ENCODE measurements at places on chromosomes 13 and 19. TPM values are rescaled to one million over a fixed set of nuclear protein-coding genes. Genes with fewer than 3 reads are reported as not detected.

ZFR2 gene
- polyA plus RNA-seq: 0.75 TPM

EDNRB gene
- polyA plus RNA-seq: 7.2 TPM

KLK8 gene
- polyA plus RNA-seq: not detected

PALM3 gene
- 28.2 TPM for polyA plus RNA-seq

DNA sequence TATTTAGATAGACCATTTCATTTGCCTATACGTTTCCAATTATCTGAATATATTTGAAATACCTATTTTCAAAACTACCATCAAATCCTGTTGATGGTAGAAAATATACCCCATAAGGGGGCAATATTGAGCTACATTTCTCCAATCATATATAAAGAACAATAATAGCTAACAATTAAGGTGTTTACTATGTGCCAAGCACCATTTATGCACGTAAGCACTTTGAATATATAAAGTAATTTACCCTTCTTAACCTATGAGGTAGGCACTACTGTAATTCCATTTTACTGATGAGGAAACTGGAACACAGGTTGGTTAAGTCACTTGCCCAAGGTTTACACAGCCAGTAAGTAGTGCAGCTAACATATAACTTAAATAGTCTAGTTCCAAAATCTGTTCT is 79.2 kb downstream of the UBL3 start:
- DNase-seq: peak; percentile 56

DNA sequence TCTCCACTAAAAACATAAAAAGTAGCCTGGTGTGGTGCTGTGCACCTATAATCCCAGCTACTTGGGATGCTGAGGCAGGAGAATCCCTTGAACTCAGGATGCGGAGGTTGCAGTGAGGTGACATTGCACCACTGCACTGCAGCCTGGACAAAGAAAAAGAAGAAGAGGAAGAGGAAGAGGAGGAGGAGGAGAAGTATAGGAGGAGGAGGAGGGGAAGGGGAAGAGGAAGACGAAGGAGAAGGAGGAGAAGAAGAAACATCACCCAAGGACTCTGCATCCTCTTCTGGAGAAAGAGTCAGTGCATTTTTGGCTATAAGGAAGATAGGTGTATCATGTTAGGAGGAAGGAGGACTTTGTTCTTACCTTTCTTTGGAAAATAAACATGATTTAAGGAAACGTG is 13.0 kb upstream of the FPR3 start:
- DNase-seq: no peak

- DNase-seq: no peak
Measured at GRCh38 chr13:111318386-111318785, 2.1 kb upstream of the TEX29 start.

DNA sequence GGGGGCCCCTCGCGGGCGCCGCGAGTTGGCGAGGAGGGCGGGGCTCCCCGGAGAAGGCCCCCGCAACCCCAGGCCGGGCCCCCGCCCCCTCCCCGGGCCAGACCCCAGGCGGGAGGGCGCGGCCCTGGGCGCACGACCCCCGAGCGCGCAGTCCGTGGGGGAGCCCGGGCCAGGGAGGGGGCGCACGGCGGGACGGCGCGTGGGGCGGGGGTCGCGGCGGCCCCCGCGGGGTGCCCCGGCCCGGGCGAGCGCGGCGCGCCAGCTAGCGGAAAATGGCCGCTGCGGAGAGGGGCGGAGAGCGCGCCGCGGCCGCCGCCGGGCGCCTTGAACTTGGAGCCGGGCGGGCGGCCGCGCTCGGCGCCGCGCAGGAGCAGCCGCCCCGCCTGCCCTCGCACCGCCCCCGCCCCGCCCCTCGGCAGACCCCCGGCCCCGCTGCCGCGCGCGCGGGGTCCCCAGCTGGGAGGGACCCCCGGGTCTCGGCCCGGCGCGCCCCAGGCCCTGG is 6.4 kb upstream of the NFIC start:
- no peak for DNase-seq

DNA sequence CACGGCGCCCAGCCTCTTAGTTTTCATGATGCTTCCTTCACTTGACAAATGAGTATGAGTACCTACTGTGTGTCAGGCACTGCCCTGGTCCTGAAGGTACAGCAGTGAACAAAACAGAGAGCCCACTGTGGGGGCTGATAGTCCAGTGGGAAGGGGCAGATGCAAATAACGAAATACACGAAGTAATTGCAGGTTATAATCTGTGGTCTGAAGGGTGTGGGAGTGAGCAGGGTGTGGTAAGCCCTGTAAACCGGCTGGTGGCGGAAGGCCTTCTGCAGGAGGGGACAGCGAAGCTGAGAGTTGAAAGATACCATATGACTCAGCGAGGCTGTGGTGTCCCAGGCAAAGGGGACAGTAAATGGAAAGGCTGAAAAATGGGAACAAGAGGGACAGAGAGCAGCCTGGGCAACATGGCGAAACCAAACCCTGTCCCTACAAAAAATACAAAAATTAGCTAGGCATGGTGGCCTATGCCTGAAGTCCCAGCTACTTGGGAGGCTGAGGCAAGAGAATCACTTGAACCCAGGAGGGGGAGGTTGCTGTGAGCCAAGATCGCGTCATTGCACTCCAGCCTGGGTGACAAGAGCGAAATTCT is 60.5 kb downstream of the MAP4K1 start:
- DNase-seq: peak; percentile 51

GRCh38 chr13:31056644-31057271 is 104.9 kb downstream of the HSPH1 start:
- DNase-seq: no peak
